Hematopoietic multipotent progenitor cell (in vitro differentiated cells): ENCODE measurements at places on chromosomes 3 and 15.

GRCh38 chr3:8736436-8736835, 2.8 kb downstream of the CAV3 start:
- no peak for DNase-seq

DNA sequence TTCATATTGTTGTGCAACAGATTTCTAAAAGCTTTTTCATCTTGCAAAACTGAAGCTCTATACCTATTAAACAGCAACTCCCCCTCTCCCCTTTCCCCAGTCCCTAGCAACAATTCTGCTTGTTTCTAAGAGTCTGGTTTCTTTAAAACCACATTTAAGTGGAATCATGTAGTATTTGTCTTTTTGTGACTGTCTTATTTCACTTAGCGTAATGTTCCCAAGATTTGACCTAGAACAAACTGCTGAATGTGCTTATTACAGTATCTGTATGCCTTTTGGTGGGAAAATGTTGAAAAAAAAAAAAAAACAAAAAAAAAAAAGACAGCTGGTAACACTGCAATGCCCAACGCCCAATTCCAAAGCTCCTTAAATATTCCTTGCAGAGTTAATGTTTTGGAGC, 19.5 kb upstream of the SPESP1 start:
- no peak for DNase-seq

DNA sequence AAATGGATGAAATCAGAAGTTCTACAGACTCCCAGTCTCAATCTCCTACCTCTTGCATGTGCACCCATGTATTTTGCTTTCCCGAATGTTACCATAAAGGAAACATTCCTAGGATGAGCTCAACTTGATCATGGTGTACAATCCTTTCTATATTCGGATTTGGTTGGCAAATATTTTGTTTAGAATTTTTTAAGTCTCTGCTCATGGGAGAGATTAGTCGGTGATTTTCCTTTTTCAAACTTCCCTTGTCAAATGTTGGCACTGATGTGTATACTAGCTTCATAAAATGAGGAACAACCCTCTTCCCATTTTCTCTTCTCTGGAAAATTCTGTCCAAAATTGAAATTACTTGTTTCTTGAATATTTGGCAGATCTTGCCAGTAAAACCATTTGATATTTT, 317.6 kb upstream of the RASGRP1 start:
- no peak for DNase-seq

DNA sequence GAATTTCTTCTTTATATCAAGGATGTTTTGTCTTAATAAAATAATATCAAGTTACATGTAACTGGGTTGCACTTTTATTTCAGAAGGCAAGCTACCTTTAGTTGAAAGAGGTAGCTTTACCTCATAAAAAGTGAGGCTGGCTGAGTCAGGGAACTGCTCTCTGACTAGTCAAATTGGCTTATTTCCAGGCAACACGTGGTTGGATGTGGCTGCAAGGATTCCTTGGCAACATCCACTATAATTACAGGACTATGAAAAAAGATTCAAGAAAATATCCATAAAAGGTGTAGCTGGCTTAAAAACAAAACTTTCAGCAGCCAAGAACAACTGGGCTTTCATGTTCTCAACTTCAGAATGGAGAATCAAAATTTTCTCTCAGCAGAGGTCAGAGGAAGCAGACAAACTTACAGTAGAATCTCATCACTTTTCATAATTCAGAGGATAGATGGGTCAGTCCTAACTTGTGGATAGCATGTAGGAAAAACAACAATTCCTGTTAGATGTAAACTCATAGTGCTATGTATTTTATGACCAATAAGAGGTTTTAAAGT, 779.1 kb downstream of the MECOM start:
- DNase-seq = no peak

- no peak for DNase-seq
Observed at GRCh38 chr3:40923143-40923542, 276.2 kb upstream of the CTNNB1 start.

DNA sequence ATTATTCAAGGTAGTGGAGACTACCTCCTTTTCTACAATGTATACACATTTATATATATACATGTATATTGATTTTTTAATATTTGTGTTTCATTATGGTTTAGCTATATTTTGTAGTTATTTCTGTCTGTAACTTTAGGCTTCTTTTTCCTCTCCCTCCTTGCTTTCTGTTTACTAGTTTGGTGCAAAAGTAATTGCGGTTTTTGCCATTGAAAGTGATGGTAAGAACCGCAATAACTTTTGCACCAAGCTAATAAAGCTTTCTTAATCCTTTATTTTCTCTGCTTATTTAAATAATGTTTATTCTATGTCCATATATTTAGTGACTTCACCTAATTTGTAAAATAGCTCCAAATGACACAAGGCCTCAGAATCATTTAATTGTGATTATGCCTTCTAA, 195.3 kb upstream of the PLSCR5 start:
- DNase-seq = no peak

- no peak for DNase-seq
Observed at GRCh38 chr3:194960446-194961032, 274.9 kb downstream of the FAM43A start.

- DNase-seq = no peak
Observed at GRCh38 chr3:28042707-28043106, 198.7 kb upstream of the CMC1 start.

- no peak for DNase-seq
Observed at GRCh38 chr3:10883478-10884234, 67.6 kb downstream of the SLC6A11 start.

DNA sequence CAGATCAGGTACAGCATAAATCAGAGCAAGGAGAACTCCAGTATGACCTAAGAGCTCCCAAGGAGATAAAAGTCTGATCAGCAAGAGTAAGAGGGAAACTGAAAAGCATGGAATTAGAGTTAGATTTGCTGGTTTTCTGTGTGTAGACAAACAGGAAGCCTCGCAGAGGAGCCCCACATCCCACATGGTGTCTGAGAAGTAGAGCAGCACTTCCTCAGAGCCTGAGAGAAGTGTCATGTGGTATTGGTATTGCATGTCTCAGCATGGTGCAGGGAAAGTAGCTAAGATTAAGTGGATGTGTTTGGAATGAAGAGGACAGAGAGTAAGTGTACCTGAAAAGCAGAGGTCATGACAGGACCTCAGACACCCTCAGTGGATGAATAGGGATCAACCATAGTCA, 175.4 kb upstream of the GBE1 start:
- no peak for DNase-seq

GRCh38 chr3:71052716-71053115, 530.8 kb downstream of the FOXP1 start:
- DNase-seq = no peak

GRCh38 chr3:32667072-32667582, 17.9 kb upstream of the CNOT10 start:
- DNase-seq = no peak

- DNase-seq = no peak
Observed at GRCh38 chr3:184228376-184229137, 828 bp upstream of the VWA5B2 start.

DNA sequence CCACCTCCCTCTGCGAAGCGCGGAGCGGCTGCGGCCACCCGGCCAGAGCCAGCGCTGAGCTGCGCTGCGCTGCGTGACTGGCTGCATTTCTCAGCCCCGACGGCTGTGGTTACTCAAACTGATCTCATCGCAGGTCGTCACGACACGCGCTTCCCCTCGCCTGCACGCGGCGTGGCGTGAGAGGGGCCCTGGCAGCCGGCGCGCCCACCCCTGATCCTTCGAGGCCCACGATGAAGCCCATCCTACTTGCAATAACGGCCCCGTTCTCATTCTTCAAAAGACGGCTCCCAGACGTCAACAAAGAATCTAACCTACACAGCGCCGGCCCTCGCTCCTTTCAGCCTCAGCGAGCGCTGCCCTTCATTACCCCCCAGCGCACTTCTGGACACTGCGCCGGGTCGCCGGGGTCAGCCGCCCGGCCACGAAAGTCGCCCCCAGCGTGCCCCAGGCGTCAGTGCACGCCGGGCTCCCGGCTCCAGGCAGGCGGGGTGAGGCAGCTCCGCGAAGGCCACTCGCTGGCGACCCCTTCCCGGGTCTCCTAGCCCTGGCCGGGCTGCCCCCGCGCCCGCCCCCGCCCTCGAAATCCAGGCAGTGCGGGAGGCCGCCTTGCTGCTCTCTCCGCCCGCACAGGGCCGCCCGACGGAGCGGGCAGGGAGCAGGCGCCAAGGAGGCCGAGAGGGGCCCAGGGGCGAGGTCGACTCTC, 9.9 kb upstream of the LEKR1 start:
- DNase-seq = peak; percentile 69

DNA sequence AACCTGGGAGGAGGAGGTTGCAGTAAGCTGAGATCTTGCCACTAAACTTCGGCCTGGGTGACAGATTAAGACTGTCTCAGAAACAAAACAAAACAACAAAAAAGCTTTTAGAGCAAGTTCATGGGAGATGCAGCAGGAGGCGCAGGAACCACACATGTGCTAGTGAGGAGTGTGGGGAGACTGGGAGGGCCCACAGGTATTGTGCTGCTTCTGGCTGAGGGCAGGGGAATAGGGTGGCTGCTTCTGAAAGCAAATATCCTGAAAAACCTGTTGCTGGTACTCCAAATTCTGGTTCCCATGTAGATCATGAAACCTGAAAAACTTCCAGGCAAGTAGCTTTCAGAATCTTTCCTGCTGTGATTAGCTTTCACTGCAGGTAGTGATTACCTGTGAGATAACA, 22.1 kb downstream of the TYRO3 start:
- DNase-seq = no peak

DNA sequence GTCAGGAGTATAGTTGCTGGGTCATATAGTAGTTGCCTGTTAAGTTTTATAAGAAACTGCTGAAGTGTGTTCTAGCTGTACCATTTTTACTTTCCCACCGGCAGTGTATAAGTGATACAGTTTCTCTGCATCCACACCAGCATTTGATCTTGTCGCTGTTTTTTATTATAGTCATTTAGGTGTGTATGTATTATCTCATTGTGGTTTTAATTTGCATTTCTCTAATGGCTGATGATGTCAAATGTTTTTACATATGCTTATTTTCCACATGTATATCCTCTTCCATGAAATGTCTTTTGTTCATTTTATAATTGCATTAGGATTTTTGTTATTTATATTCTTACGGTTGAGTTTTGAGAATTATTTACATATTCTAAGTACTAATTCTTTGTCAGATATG, 254.3 kb downstream of the CLSTN2 start:
- DNase-seq = no peak
